T follicular helper cell (primary cell): ENCODE measurements at places on chromosomes 5 and 9.

DNA sequence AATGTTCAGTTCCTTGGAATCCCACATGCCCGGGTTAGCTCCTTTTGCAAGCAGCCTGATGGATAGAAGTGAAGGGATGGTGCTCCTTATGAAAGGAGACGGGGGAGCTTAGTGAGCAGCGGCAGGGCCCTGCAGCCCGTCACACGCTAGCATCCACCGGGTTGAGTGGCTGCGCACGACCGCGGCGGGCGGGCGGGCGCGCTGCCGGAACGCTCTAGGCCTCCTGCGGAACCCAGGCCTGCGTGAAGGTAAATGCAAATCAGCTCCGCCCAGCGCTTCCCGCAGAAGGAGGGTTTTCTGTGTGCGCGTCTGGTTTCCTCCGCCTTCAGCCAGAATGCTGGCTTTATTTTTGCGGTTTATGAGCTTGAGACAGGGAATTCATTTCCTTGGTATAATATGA is 19.8 kb downstream of the IL12B start:
- peak; percentile 1 for DNase-seq

DNA sequence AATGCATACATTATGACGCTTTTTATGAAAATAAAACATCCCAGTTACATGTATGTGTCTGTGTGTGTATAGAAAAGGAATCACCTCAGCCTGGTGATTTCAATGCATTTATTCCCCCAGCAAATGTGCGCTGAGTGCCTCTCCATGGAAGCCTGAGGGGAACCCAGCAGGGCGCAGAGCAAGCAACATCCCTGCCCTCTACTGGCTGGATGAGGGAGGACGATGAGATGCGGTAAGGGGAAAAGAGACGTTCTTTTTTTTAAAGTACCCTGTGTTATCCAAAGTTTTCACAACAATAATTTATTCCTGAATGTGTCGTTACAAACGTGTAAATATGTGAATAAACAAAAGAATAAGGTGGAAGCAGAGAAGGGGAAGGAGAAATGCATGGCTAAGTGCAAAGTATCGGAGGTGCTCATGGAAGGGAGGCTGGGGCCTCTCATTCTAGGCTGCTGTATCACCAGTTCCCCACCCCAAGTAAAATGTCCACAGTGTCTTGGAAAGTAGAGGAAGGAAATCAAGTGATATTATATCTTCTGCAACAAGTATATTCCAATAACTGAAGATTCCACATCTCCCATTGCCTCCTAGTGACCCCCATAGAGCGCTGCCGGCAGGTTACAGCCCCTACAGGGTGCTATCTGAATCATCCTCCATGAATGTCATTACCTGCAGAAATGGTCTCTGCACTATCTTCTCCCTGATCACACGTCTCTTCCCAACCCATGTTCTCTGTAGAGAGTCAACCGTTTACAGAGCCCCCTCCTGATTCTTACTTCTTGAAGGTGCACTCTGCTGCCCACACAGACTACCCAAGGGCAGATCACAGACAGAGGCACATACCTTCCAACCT is 13.0 kb upstream of the ABLIM3 start:
- no peak for DNase-seq

DNA sequence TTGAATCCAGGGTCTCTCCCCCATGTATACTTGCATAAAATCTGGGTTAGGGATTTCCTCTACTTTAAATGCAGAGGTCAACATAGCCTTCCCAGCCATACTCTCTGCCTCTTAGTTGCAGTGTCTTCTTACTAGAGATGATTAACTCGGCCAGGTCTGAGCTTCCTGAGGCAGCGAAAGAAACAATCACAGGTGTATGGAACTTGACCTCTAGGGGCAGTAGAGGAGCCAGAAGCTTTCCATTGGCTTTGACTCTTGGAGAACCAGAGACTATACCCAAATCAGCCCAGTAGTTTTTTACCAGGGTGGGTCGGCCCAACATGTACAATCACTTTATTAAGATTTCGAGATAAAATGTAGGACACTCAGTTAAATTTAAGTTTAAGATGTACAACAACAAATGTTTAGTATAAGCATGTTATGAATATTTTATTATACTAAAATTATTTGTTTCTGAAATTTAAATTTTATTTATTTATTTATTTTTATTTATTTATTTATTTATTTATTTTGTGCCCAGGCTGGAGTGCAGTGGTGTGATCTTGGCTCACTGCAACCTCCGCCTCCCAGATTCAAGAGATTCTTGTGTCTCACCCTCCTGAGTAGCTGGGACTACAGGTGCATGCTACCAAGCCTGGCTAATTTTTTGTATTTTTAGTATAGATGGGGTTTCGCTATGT is 48.0 kb upstream of the DMRT3 start:
- DNase-seq: no peak

- no peak for DNase-seq
Measured at GRCh38 chr5:15495026-15495425, 5.0 kb upstream of the FBXL7 start.

DNA sequence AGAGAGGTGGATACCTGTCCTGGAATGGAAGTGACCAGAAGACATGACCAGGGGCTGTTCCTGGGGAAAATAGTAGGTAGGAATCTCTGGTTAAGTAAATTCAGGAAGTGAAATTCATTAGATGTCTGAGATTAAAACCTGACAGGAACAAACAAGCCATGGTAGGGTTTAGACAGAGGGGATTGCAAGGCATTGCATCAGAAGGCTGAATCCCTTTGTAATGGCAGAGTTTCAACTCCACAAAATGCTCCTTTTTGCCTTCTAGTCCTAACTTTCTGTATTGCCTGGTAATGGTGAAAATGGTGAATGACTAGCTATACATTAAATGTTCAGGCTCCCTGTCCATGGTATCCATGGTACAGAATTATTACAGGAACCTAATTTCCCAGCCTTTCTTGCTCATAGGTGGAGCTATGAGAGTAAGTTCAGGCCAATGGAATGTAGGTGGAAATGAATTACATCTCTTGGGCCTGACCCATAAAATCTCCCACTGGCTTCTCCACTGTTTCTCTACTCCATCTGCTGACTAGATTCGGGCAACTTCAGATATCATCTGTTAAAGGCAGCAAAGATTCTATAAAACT is 113.4 kb upstream of the CNTLN start:
- DNase-seq: no peak

- no peak for DNase-seq
Measured at GRCh38 chr5:178328826-178329730, 96.5 kb upstream of the PHYKPL start.

DNA sequence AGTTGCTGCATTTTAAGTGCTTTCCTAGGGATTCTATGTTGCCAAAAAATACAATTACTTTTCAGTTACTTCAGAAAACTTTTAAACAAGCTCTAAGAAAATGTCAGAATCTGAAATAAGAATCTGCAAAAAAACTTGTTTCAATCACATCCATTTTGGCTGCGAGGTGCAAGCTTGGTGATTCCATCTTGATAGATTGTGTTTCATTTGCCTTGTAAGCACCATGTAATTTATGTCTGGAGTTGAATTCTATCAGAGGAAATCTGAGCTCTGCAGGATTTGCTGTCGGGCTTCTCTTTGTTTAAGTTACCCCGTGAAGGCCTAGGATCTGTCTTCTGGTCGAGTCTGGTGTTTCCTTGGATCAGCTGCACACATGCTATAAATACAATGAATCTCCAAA is 40.4 kb upstream of the MAN2A1 start:
- no peak for DNase-seq

GRCh38 chr9:136564379-136564988 is 18.6 kb upstream of the NOTCH1 start:
- DNase-seq: no peak

GRCh38 chr5:154193701-154194121 is 3.2 kb downstream of the GALNT10 start:
- DNase-seq: no peak

- no peak for DNase-seq
Measured at GRCh38 chr5:101626572-101626971, 669.5 kb downstream of the SLCO4C1 start.

DNA sequence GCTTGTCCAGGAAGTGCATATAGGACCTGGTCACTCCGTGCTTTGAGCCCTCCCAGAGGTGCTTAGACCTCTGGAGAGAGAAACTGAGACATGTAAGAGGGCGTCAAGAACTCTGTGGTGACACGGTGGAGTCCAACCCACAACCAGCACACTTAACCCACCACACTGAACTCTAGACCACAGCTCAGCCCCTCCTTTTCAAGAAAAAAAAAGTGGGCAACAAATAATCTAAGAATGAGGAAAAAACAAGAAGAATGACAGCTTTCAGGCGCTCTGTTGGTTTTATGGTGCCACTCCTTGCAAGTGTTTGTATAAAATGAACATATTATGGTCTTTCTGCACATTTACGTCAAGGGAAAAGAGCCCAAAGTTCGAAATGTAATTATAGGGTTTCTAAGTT is 50.2 kb upstream of the SNAPC3 start:
- DNase-seq: no peak

- DNase-seq: no peak
Measured at GRCh38 chr9:87433853-87434252, 63.8 kb upstream of the DAPK1 start.

DNA sequence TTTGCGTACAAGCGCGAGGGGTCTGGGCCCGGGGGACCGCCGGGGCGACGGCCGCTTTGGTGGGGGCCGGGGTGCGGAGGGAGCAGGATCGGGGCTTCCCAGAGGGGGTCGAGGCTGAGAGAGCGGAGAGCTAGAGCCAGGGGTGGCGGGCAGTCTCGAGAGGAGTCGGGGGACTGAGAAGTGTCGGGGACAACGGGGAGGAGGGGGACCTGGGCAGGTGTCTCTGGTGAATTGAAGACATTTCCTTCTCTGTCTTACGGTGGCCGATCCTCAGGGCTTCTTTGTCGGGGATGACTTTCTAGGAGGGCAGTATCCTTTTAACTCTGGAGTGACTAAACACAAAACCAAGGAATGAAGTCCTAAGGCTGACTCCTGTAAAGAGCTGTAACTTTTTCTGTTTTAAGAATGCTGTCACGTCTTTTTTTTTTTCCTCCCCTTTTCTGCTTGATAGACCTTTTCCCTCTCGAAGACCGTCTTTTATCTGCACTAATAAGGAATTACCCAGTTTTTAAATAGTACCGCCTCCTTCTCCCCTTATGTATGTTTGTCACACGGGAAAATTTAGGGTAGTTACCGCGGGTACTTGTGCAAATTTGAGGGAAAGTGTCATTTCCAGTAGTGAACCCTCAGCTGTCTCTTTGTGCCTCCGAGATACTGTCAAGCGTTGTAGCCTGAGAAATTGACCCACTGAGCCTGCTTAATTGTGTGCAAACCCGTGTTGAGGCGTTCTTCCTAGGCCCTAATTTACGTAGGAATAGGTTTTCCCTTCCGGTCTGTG is 822 bp downstream of the DENND4C start:
- no peak for DNase-seq

GRCh38 chr5:56535347-56535746 is 280.0 kb upstream of the MAP3K1 start:
- no peak for DNase-seq

DNA sequence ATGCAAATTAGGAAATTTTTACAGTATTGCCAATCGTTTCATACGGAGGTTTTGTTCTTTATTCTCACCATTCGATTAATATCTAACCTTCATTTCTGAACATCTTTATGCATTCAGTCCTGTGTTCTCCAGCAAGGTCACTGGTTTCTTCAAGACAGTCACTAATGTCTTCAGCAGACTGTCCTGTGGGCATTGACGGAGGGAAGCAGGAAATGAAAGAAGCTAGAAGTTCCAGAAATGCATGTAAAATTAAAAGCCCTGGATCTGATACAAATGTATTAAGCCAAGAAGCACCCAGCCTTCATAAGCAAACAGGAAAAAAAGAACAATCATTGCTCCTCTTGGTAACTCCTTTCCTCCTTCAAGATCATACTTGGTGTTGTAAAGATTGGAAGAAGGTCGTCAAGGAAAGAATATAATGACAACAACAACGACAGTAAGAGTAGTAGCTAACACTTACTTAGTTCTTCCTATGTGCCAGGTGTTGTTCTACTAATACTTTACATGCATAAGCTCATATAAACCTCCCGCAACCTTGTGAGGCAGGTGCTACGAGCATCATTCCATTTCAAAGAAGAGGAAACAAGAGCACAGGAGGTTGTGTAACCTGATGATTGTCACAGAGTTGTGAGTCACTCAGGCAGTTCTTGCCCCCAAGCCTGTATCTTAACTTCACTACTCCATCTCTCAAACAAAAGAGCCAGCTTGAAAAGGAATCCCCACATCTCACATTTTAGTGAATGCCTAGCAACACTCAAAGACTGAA is 59.9 kb upstream of the CER1 start:
- DNase-seq: no peak

GRCh38 chr9:114864471-114864870 is 58.6 kb upstream of the TNFSF15 start:
- DNase-seq: no peak

DNA sequence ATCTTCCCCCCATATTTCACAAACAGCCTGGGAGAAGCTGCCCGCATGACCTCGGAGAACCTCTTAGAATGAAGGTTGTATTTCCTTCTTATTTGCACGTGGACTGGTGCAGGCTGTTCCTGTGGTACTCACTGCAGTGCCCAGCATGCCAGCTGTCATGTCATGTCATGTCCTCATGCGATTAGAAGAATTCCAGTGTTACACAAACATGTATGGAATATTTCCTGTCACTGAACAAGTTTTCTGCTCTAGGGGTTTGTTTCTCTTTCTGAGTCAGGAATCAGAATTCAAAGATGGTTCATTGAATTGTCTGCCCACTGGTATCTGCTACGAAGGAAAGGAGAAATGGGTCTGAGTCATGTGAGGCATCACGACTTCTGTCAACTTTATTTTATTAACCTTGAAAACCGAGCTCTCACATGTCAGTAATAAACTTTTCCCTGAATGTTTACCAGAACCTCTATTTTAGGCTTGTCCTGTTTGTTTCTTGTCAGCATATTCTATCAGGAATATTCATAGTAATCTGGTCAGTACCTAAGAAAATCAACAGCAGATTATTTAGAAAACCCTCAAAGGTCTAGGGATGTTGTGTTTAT is 415.6 kb downstream of the GADD45G start:
- DNase-seq: no peak

DNA sequence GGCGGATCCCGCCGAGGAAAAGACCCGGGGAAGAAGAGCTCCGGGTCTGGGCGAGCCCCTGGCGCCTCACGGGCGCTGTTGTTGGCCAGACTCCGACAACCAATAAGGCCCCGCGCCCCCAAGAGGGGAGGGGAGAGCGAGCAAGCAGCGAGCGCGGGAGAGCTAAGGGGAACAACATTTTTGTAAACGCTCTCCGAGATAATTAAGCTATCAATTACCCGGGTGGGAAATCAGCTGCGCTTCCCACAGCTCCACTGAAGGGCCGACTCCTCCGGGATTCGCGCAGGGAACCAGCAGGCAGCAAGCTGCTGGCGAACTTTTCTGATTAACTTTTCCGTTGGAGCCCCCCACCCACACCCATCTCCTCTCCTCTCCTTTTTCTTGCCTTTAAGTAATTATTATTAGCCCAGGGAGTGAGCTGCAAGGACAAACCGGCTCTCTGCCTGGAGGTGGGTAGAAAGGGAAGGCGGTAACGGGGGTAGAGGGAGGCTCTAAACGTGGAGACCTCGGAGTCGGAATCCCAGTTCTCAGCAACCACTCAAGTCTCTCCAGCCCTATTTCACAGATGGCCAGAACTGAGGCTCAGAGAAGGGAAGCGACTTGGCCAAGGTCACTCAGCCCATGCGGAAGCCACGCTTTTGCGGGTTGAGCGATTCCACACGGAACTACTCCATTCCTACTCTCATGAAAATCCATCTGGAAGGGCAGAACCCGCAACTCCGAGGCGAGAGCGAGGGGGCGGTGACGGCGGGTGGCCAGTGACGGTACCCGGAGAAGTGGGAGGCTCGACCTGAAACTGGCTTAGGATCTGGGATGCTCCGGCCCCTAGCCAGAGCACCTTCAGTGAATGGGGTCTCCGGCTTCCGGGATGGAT is 1.3 kb downstream of the ASTN2 start:
- DNase-seq: no peak
